ENCODE measurements at places on chromosomes 3 and 15.

DNA sequence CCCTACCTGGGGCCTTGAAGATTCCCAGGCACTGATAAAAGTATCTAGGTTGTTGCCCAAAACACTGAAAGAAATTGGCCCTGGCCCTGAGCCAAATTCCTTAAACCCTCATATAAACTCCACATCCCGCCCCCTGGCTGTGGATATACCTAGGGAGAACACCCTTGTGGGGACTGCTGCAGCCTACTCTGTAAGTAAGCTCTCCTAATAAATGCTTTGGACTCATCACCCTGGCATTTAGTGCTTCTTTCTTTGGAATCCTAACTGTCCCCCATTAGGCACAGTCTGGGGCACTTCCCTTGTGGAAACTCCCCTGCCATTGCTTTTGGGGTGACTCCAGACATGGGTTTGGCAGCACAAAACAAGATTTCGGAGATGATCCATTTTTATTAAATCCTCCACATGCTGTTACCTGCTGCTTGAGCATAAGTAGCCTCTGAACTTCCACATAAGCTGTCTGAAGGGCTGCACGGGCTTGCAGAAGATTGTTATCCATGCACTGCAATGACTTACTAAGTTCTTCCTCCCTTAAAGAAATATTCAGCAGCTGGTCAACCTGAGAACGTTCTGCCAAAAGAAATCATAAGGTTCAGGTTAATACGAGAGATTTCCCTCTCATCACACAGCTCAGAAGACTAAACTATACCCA lies 46.4 kb downstream of the ZNF106 start:
- DNase-seq, result no peak

- DNase-seq, result no peak
Measured at GRCh38 chr15:66739287-66739686, 37.3 kb downstream of the SMAD6 start.

DNA sequence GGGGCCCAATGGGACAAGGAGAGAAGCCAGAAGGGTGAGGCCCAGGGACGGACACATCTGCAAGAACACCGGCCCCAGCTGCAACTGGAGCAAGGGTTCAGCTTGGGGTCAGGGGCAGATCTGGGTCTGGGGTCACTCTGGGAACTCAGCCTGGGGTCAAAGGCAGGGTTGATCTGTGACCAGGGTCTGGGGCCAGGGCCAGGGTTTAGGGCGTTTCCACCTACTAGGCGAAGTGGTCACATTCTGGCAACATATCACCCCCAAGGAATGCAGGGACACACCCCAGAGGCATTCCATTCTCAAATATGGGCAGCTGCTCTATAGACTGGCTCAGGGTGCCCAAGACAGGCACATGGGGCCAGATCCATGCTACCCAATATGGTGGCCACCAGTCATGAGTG lies 9.0 kb downstream of the UROC1 start:
- no peak for DNase-seq

DNA sequence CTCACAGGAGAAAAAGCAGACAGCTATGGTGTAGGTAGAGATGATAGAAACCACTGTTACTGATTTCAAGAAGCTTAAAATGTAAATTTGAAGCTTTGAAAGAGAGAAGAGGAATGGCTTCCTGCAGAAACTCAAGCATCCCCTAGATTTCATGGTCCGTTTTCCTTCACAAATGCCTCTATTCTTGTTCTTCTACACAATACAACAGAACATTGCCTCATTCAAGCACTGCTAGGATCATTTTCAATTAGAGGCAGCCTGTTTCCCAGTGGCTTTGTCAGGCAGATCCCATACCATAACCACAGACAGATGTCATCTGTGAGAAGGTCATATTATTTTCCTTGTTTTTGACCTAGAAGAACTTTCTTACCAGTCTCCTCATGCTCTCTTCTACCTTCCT lies 77.9 kb upstream of the SPRED1 start:
- DNase-seq, result no peak

DNA sequence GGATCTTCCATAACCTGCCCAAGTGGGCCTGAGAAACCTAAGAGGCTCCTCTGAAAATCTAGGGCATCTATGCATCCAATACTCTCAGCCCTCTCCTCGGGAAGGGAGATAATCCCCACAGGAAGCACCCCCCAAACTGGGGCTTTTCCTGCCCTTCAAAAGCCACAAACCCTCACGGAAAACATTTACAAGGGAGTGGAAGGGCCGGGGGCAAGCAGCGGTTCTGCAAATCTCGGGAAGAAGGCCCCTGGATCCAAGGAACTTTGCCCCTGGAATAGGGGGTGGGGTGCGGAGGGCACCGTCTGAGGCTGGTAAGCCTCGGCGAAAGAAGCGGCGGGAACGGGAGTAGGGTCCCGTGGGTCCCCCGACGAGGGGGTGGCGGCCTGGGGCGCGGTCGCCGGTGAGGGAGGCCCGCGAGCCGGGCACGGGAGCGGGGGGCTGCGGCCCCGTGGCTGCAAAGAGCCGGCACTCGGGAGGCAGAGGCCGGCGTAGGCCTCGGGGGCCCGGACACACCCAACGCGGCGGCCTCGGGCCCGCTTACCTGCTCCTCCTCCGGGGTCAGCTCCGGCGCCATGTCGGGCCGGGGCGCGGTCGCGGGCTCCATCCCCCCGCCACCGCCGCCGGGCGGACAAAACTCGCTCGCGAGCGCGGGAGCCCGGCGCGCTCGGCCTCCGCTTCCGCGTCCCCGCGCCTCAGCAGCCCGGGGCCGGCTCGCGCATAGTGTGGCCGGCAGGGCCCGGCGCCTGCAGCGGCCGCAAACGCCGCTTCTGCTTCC lies 755 bp downstream of the PTPN9 start:
- no peak for DNase-seq

- DNase-seq, result no peak
Measured at GRCh38 chr3:44065311-44066094, 176.2 kb upstream of the TOPAZ1 start.

DNA sequence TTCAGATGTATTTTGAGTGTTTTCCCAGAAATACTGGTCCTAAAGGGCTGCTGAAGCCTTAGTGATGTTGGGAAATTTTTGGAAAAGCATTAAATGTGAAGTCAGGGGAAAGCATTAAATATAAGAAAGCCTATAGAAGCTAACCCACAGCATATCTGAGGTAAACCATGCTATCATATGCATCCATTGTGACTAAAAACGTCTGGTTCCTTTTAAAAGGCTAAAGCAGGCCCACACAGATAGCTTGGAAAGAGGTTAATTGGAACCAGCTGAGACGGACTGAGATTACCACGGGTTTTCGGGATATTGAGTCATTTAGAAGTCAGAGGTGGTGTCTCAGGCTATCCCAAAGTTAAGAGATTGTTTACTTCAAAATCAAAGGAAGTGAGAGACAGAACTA lies 78.2 kb downstream of the CYP19A1 start:
- no peak for DNase-seq

DNA sequence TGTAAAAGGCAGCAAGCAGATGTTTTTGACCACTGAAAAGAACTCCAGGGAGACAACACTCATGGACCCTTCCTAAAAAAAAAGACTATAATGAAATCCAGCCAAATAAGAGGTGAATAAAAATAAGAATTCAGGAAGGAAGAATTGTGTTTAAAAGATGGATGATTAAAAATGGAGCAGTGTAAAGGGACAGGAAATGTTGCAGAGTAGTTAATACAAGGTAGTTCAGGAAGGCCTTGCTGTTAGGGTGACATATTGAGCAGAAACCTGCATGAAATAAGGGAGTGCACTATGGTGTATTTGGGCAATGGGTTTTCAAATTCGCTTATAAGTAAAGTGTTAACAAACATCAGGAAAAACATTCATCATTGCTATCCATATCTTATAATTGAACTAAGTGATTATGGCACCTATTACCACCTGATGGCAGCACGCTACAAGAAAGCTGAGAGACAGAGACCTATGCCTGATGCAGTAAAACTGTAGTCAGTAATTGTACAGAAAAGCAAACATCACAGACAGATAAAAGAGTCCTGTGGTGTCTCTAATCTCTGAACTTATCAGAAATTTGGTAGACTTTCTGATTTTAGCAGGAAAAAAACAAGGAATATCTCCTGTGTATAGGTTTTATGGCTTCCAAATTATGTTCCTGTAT lies 5.8 kb upstream of the DBR1 start:
- no peak for DNase-seq

- no peak for DNase-seq
Measured at GRCh38 chr3:81245043-81245442, 516.4 kb downstream of the GBE1 start.

- DNase-seq, result no peak
Measured at GRCh38 chr3:6204891-6205290, 656.0 kb upstream of the GRM7 start.

DNA sequence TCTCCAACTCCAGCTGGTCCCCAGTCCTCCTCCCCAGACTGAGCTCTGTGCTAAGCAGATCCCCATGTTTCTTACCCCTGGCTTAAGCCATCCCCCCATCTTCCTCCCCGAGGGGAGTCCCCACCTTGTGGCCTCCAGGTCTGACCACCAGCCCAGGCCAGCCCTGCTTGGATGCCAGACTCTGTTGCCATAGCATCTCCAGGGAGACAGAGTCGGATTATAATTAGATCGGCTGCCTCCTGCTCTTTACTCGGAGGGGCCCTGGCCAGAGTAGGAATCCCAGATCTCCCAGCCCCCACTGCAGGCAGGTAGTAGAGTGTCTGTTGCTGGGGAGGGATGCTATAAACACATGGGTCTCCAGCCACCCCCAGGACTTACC lies 2.4 kb downstream of the KLHDC8B start:
- no peak for DNase-seq

GRCh38 chr15:35130245-35130644 lies 45.1 kb upstream of the NANOGP8 start:
- DNase-seq, result no peak

DNA sequence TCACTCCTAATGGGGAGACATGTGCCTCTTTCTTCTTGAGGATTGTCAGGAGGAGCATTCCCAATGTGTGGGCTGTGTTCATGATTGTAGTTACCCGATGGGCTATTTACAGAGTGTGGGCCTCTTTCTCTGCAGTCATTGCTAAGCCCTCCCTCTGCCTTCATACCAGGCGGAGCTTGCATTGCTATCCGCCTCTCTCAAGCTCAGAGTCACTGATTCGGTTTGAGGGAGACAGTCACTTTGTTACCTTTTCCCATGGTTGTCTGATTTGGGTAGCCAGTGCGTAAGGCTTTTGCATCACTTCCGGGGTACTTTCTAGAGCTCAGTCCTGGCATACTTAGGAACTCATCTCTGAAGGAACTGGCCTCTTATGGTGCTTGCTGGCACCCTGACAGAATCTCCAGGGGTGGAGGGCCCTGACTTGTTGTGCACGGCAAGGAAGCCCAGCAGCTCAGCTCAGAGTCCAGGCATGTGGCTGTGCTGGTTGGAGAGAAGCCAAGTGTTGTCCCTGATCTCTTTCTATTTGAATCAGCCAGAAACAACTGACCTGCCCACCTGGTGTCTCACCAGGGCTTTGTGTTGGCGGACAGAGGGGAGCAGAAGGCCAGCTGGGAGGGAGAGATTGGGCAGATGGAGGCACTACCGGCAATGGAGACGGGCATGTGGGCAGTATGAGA lies 79.8 kb downstream of the EPHB1 start:
- no peak for DNase-seq

DNA sequence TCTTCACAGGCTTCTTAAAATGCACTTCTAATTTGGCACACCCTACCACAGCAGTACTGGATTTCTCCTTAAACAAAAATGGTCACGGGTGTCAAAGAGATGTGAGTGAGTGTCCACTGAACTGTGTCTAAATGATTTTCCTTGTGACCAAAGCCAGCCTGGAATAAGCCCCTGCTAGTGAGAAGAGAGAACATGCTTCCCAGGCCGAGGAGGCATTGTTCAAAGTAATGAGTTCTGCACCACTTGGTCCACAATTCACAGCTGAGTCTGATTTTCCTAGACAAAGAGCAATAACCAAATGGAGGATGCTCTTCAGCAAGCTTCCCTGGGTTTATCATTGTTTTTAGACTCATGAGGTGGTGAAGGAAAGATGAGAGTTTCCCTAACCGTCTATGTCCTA lies 3.8 kb downstream of the PLCH1 start:
- no peak for DNase-seq

DNA sequence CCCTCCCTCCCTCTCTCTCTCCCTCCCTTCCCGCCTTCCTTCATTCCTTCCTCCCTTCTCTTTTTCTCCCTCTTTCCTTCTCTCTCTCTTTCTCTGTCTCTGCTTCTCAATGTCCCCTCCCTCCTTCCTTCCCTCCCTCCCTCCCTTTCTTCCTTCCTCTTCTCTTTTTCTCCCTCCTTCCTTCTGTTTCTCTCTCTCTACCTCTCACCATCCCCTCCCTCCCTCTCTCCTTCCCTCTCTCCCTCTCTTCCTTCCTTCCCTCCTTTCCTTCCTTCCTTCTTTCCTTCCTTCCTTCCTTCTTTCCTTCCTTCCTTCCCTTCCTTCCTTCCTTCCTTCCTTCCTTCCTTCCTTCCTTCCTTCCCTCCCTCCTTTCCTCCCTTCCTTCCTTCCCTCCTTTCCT lies 504.6 kb downstream of the EPHA3 start:
- DNase-seq, result no peak

DNA sequence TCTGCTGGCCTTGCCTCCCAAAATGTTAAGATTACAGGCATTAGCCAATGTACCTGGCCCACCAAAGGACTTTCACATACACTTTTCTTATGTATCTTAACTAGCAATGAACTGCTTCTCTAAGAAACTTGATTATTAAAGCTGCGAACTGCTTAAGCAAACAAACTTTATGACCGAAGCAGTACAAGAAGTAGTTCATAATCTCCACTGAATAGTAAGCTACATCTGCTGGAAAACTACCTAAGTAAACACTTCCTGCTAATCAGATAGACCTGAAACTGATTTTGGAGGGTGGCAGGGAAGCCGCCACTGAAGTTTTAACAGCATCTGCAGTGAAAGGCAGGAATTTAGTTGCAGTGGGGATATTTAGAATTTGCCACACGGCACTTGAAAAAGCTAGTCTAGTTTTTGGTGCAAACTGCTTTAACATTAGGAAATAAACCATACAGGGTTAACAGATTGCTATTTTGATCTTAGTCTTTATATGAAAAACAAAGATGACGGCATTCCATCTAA lies 8.1 kb downstream of the HYPK start:
- no peak for DNase-seq

GRCh38 chr15:98650417-98651035 lies 2.2 kb downstream of the IGF1R start:
- no peak for DNase-seq

- no peak for DNase-seq
Measured at GRCh38 chr3:168417016-168417415, 321.3 kb upstream of the GOLIM4 start.

DNA sequence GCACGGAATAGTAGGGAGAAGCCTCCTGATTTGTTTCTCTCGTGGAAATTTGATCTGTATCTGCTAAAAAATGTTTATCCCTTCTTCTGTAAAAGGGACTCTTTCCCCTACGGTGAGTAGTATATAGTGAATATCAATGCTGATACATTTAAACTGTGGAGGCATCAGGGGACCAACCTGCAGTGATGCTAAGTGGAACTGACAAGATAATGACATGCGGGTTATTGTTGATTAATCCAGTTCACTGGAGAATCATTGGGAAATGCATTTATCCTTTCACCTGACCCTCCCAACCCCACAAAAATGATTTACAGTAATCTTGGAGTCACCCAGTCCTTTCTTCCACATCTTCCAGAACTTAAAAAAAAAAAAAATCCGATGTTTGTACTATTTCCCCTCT lies 264.8 kb downstream of the PTPRG start:
- DNase-seq, result no peak

GRCh38 chr15:93565201-93565600 lies 476.2 kb upstream of the RGMA start:
- no peak for DNase-seq

Measured in thoracic aorta (tissue), 2 donors.